ENCODE measurements at places on chromosomes 16 and 17.

DNA sequence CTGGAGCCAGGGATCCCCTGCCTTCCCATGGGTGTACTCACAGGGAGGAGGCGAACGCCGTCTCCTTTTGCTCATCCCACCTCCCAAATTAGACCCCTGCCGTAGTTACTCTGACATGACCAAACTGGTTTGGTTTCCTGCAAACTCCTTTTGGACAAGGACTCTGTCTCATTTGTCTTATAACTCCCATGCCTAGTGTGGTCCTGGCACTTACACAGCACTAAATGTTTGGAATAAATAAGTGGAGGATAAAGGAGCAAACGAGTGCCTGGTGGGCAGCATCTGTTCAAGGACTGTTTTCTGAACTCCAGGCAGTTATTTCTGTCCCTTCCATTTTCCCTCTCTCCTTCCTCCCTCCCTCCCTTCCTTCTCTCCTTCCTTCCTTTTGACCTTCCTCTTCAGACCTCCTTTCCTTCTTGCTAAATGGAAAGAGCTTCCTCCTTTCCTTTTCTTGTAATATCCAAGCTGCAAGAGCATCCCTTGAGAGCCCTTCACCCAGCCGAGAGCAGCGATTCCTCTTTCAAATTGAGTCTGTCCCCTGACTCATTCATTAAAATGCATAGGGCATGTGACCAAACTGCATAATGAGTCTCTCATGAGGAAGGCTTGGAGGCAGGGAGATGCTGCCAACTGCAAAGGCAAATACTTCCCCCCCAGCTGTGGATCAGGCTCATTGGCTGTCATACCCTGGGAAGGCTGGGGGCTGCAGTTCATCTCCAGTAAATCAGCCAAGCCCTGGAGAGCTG lies 36.8 kb downstream of the CHD9 start:
- peak; percentile 24 for DNase-seq

DNA sequence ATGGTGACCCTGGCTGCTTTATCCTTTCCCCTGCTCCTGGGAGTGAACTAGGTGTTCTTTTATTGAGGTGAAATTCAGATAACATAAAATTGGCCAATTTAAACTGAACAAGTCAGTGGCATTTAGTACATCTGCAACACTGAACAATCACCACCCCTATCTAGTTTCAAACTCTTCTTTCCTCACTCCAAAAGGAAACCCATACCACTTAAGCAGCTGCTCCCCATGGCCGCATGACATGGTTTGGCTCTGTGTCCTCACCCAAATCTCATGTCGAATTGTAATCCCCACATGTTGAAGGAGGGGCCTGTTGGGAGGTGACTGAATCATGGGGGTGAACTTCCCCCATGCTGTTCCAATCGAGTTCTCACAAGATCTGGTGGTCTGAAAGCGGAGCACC lies 154.1 kb downstream of the STX8 start:
- no peak for DNase-seq

GRCh38 chr17:10640475-10640874 lies 16.6 kb downstream of the MYH3 start:
- DNase-seq, result no peak

DNA sequence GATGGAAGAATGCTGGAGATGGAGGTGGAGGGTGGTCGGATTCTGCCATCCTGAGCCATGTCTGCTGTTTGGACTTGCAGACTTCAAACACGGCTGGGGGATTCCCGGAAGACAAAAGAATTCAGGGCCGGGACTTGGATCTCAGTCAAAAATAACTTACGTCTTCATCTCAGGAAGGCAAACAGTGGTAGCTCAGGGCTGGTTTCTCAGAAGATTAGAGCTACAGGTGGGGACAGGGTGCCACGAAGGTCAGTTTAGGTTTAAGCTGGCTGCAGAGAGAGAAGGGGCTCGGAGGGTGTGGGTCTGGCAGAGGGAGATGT lies 4.3 kb upstream of the RHBDL3 start:
- no peak for DNase-seq

- no peak for DNase-seq
These were observed 314.2 kb upstream of the CCL2 start for GRCh38 chr17:33940769-33941370.

- DNase-seq, result no peak
These were observed 9.6 kb downstream of the ZNF205 start for GRCh38 chr16:3121851-3122467.

DNA sequence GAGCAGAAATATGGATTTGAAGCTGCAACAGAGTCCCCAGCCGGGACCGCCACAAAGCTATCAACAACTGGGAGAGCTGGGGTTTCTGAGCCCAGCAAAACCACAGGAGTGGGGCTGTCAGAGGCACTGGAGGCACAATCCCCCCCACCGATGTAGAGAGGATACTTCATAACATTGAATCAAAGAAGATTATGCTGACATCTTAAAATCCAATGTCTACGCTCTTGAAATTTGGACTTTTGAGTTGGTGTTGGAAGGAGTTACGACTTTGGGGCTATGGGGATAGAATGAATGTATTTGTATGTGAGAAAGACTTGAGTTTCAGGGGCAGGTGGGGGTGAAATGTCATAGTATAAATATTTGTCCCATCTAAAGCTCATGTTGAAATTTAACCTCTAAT lies 1121.6 kb upstream of the CDH8 start:
- no peak for DNase-seq

GRCh38 chr16:80260906-80261311 lies 279.9 kb upstream of the DYNLRB2 start:
- DNase-seq, result no peak

DNA sequence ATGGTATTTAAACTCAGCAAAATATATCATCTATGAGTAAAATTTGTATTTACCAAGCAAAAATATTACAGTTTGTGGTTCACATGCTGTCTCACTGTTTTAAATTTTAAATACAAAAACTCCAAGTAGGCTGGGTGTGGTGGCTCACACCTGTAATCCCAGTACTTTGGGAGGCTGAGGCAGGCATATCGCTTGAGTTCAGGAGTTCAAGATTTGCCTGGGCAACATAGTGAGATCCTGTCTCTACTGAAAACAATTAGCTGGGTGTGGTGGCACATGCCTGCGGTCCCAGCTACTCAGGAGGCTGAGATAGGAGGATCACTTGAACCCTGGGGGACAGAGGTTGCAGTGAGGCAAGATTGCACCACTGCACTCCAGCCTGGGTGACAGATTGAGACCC lies 37.3 kb downstream of the MAPT start:
- no peak for DNase-seq

DNA sequence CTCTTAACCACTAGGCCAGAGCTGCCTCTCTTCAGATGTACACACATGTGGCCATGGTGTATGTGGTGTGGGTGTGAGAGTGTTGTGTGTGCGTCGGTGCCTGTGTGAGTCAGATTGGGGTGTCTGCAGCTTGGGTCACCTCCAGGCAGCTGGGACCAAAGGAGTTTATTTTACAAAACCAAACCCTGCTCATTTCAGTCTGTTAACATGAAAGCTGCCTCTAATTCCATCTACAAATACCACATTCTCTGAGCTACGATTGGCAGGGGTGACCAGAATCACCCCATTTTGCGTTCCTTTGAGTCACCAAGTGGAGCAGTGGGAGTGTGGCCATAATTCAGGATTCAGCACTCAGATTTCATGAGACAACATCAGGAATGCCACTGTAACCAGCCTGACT lies 105.3 kb downstream of the IRX5 start:
- no peak for DNase-seq

GRCh38 chr17:71769850-71770249 lies 351.0 kb upstream of the SOX9 start:
- DNase-seq, result no peak

GRCh38 chr17:36911001-36911400 lies 26.3 kb upstream of the LHX1 start:
- no peak for DNase-seq

DNA sequence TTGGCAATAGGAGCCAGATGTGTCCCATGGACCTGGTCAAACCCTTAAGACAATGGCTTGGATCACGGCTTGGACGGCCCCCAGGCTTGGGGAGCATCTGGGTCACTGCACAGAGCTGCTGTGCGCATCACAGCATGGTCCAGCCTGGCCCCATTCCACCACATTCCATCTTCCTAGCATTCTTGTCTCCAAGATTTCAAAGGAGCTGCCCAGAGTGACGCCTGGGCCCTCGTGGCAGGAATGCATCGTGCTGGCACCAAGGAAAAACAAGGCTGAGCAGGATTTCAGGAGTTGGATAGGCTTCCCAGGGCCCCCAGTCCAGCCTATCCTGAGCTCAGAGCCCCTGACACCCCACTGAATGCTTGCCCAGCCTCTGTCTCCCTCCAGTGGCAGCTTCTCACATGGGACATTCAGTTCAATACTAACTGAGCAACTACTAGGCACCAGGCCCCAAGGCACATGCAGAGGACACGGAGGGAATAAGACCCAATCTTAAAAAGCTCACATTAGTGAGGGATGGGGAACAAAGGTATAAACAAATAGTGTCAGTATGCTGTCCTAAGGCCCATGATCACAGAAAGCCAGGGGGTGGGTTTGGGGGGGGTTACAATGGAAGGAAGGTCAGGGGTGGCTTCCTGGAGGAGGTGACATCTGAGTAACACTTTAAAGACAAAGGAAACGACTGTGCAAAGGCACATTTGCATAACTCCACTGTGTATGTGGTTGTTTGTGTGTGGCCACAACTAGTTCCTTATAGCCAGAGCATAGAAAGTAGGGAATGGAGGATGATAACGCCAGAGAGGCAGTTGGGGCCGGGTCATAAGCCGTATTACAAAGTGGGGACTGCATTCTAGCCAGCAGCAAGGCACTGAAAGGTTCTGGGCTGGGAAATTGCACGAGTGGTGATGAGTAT lies 34.1 kb downstream of the TK2 start:
- DNase-seq, result peak; percentile 57

- no peak for DNase-seq
These were observed 19.2 kb upstream of the CACNG4 start for GRCh38 chr17:66945147-66945835.

DNA sequence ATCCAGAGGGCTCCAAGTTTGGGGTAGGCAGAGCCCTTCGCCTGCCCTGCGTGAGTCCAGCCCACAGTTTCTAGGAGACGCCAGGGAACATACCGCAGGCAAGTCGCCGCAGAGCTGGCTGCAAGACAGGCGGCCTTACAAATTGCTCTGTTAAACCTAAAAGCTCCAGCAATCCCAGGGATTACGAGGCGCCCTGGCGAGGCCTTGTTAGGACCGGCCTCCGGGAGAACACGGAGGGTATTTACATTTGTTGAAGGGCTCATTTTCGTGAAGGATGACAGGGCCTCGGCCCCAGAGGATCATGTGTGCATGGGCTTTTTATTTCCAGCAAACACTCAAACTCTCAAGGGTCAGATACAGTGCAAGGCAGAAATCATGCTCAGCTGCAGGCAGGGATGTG lies 77.6 kb upstream of the FOXF1 start:
- no peak for DNase-seq

GRCh38 chr16:84742641-84743092 lies 42.9 kb downstream of the USP10 start:
- DNase-seq, result no peak

DNA sequence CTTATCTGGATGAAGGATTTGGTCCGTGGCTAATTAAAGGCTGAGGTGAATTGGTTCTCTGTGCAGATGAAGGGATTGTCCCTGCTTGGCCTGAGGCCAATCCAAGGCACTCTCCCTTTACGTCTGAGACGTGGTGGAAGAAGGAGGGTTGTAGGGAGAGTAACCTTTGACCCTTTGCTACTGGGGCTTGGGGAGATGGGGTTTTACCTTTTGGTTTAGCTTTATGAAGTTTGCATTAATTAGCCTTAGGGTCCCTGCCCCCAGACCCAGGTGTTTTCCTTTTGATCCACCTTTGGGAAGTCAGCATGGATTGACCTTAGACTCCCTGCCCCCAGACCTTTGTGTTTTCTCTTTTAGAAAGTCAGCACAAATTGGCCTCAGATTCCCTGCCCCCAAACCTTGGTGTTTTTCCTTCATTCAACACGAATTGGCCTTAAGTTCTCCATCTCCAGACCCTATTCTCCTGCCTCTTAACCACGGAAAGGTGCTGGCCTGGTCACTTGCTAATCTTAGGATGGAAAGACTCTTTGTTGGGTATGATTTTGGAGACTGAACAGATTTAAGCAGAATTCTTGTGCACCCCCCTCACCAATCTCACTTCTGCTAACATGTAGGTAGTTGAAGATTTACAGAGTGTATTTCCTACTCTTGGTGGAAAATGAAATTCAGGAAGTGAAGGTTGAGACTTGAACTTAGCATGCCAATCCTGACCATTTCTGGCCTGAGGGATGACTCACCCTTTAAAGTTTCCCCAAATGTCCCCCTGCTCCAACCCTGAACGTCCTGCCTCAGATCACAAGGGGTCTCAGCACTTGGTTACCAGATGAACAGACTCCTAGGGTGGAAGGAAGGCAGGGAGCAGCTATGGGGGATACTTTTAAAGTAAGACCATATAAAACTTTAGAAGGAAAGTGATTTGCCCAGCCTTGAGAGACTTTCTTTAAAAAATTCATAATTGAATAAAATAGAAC lies 23.1 kb upstream of the MMD start:
- DNase-seq, result no peak

- no peak for DNase-seq
These were observed 117.2 kb downstream of the GOSR1 start for GRCh38 chr17:30594223-30594952.

- no peak for DNase-seq
These were observed 116.5 kb downstream of the ZNF423 start for GRCh38 chr16:49739381-49739780.

- DNase-seq, result no peak
These were observed 137.5 kb upstream of the PLEKHM1 start for GRCh38 chr17:45628019-45628418.

DNA sequence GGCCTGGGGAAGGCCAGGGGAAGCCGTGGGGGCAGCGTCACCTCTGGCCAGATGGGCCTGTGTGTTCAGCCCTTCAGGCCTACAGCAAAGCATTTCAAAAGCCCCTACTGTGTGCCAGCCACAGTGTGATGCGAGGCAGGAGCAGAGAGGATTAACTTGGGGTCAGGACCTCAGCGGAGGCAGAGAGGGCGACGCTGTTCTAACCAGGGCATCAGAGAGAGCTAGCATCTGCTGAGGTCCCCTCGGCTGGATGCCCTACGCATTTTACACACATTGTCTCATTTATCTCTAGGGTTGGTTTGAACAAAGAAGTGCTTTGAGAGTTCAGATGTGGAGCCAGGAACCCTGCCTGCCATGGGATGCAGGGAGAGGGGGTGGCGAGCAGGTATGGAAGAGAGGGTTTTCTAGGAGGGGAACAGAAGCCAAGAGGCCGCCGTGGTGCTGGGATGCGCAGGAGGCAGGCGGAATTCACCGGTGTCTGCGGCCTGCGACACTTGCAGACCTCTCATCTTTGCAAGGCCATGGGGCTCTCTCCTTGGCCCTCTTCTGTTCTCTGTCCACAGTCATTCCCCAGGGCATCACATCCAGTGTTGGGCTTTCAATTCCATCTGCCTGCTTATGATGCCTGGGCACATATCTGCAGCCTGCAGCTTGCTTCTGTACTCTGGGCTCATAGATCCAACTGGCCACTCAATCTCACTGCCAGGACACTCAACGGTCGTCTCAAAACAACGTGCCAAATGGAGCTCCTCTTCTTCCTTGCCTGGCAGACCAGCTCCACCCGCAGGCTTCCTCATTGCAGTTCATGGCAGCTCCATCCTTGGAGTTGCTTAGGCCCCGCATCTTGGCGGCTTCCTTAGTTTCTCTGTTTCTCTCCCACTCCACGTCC lies 8.1 kb upstream of the NKD1 start:
- DNase-seq, result no peak

GRCh38 chr17:81902023-81902652 lies at the start of gene NPB:
NPB (plus strand) TSS chr17:81902238; CDS start chr17:81902278, 40 bp downstream.
- DNase-seq, result no peak

All from activated T-cell treated with anti-CD3 and anti-CD28 coated beads, Interleukin-2, amount 50 U/mL, for 48 hours (primary cell).